Right renal cortex interstitium (tissue), 3 donors: ENCODE measurements at places on chromosomes 2 and 18. TPM values are rescaled to one million over a fixed set of nuclear protein-coding genes. Genes with fewer than 3 reads are reported as not detected.

DNA sequence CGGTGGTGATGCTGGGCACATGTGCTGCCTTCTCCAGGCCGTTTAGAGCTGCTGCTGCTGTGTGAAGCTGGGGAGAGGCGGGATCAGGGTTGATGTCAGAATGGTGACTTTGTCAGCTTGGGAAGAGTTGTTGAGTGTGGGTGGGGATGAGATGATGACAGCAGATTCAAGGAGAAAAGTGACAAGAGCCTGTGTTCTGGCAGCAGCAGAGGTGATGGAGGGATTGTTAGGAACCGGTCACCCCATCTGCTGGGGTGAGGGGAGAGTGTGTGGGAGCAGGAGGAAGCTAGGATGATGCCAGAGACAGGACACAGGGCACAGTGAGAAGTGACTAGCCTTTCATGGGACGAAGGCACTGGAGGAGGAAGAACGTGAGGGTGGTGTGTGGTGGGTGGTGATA lies 345.5 kb downstream of the RNF144A start:
- no peak for DNase-seq

DNA sequence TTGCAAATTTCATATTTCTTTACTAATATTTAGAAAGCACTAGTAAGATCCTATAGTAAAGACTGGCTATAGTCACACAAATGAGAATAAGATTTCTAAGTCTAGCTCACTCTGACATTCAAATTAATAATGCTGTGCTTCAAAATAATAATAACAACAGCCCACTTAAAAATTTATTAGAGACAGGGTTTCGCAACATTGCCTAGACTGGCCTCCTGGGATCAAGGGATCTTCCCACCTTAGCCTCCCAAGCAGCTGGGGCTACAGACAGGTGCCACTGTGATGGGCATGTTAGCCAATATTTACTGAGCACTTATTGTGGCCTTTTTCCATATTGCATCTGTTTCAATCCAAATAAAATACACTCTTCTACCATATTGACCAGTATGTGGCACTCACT lies 96.1 kb downstream of the PIEZO2 start:
- DNase-seq: no peak

DSEL gene
- polyA plus RNA-seq: 19.7 TPM

IL18RAP gene
- polyA plus RNA-seq: 0.44 TPM

- DNase-seq: no peak
These were observed 502.2 kb upstream of the ZEB2 start for GRCh38 chr2:145021962-145022665.

GRCh38 chr2:6080932-6081753 lies 389.0 kb downstream of the SOX11 start:
- no peak for DNase-seq

DNA sequence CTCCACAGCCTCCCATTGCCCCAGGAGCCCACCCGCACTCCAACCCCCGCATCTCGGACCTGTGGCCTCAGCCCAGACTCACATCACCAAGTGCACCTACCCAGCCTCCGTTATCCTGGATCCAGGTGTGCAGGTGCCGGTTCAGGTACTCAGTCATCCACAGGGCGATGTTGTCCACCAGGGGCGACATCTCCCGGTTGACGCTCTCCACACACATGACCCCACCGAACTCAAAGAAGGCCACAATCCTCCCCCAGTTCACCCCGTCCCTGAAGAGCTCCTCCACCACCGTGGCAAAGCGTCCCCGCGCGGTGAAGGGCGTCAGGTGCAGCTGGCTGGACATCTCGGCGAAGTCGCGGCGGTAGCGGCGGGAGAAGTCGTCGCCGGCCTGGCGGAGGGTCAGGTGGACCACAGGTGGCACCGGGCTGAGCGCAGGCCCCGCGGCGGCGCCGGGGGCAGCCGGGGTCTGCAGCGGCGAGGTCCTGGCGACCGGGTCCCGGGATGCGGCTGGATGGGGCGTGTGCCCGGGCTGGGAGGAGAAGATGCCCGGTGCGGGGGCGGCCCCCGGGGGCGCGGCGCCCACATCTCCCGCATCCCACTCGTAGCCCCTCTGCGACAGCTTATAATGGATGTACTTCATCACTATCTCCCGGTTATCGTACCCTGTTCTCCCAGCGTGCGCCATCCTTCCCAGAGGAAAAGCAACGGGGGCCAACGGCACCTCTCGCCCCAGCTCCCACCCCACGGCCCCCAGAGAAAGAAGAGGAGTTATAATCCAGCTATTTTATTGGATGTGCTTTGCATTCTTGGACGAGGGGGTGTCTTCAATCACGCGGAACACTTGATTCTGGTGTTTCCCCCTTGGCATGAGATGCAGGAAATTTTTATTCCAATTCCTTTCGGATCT lies 1.3 kb downstream of the BCL2 start:
- DNase-seq: no peak

PROM2 gene
- polyA plus RNA-seq: 22.8 TPM

- DNase-seq: no peak
These were observed 58.4 kb downstream of the DYSF start for GRCh38 chr2:71511776-71512175.

- DNase-seq: no peak
These were observed 482.5 kb downstream of the BCL11A start for GRCh38 chr2:60070736-60071489.

SERPINB2 gene
- polyA plus RNA-seq: 0.15 TPM

MYL1 gene
- 0.14 TPM for polyA plus RNA-seq

LRRC30 gene
- 0.40 TPM for polyA plus RNA-seq

GRCh38 chr2:172429301-172429968 lies 2.0 kb downstream of the ITGA6 start:
- DNase-seq: no peak

SLC5A7 gene
- polyA plus RNA-seq: 0.76 TPM

GRCh38 chr2:47888581-47889280 lies 17.6 kb downstream of the FBXO11 start:
- no peak for DNase-seq

CFAP65 gene
- polyA plus RNA-seq: 0.40 TPM

TGFA gene
- 17.6 TPM for polyA plus RNA-seq

DNA sequence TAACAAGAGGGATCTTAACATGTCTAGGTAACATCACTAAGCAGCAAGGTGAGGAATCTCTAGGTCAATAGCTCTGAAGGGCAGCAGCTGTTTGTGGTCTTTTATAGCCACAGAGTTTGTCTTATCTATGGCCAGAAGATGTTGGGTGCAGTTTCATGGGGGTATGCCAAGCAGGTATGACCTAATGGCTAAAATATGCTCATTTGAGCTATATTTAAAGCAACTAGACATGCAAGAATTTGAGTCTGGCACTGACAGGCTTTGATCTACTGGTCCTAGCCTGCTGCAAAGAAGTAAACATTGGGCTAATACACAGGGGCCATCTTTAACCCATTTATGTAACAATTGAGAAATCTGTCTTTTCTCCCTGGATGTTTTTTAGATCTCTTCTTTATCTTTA lies 13.9 kb upstream of the UGP2 start:
- no peak for DNase-seq

- no peak for DNase-seq
These were observed 263.2 kb downstream of the EXOC6B start for GRCh38 chr2:72562451-72563153.

GRCh38 chr18:44579028-44579702 lies 101.5 kb upstream of the SETBP1 start:
- no peak for DNase-seq

DNA sequence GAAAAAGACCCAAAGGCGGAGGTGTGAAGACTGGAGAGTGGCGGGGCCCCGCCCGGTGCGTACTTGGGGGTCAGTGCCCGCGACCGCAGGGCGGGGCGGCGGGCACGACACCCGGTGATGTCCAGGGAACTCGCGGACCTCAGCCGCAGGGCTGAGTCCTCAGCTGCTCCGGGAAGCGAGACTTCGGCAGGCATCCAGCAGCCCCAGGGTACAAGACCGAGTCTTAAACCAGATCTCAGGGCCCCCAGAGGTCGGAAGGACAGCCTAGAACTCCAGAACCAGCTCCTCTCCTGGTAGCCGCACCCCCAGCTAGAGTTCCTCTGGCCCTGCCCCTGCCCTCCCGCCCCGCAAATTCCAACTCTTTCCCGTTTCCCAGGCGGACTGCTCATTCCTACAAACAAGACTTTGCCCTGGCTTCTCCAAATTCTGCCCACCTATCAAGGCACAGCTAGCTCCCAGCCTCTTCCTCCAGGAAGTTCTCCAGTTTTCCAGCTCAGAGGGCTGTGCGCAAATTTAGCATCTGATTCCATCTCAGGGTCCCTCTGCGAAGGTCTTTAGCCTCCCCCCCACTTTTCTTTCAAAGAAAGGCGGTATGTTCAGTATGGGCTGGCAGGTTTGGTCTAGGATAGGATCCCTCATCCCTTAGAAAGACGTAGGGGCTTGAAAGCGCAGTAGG lies 26.0 kb upstream of the NOTO start:
- DNase-seq: no peak
